Effector memory CD8-positive, alpha-beta T cell (primary cell): ENCODE measurements at places on chromosomes 7 and 10.

GRCh38 chr10:132739225-132739613 lies 46.7 kb downstream of the NKX6-2 start:
- DNase-seq = no peak

GRCh38 chr7:111031916-111032315 lies 59.0 kb upstream of the LRRN3 start:
- no peak for DNase-seq

GRCh38 chr7:116365797-116366196 lies 133.7 kb upstream of the CAV2 start:
- DNase-seq = no peak

DNA sequence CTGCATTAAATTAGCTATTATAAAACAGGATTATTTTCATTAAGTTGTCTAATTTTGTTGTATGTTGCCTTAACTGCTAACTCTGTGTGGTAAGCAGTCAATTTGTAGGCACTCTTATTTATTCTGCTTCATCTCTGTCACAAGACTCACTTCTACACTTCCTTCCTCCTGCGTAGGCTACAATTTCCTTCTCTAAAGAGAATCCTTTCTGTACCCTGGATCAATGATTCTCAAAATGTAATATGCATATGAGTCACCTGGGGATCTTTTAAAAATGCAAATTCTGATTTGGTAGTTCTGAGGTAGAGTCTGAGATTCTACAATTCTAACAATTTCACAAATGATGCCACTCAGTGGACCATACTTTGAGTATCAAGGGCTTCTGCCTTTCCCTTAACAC lies 4.4 kb upstream of the UBE2D1 start:
- DNase-seq = no peak

- DNase-seq = no peak
These were observed 41.3 kb downstream of the WNT2 start for GRCh38 chr7:117281562-117281961.

GRCh38 chr10:107689323-107689722 lies 524.8 kb upstream of the SORCS1 start:
- DNase-seq = no peak

DNA sequence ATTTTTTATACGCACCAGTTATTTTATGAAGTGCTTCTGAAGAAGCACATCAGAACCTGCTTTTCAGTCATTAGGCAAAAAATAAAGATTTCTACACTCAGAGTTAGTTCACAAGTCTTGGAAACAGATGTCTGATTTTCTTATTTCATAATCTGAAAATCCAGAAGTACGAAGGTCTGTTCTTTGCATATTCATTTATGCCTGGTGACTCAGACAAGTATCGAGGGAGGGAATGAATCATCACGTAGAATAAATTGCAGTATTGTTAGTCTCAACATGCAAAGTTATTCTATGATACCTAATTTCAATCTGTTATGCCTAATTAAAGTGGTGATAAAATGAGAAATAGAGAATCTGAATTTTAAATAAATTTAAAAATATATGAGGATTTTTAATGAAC lies 113.6 kb upstream of the SEM1 start:
- no peak for DNase-seq

GRCh38 chr7:1919539-1920265 lies 249.6 kb downstream of the ELFN1 start:
- DNase-seq = no peak

DNA sequence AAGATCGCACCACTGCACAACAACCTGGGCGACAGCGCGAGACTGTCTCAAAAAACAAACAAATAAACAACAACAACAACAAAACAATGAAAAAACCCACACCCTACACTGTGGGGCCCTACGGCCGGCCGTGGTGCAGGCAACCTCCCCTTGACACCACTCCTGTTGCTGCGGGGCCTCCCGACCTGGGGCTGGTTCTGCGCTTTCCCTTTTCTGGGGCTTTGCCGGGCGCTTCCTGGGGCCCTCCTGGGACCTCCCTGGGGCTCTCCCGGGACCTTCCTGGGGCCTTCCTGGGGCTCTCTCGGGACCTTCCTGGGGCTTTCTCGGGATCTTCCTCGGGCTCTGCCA lies 46.6 kb downstream of the INSIG1 start:
- DNase-seq = no peak

DNA sequence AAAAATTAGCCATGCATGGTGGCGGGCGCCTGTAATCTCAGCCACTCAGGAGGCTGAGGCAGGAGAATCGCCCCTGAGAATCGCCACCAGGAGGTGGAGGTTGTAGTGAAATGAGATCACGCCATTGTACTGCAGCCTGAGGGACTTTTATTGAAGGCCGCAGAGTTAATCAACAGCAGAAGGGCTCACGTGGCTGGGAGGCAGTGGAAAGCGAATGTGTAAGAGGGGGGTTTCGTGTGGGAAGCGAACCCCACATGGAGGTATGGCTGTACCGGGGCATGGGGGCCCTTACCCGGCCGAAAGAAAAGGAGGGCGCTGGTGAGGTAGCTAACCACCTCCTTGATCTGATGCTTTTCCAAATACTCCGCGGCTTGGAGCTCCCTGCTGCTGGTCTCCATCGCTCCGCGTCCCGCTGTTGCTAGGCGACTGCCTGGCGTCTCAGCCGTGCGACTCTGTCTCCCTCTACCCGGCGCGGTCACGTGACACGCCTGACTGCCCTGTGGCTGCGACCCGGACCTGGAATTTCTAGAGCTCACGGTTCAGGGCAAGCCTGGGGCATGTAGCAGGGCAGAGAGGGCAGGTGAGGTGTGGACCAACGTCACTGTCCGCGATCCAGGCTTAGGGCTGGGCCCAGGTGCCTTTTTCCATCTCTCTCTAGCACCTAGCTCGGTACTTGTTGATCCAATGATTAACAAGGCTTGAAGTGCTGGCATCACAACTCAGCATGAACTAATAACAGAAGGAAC lies at the start of gene EFCAB10:
Gene EFCAB10 (minus strand): TSS at position 428 of the 746 bp plus-strand sequence. CDS start 30 bp downstream, at position 398.
- peak; percentile 2 for DNase-seq

DNA sequence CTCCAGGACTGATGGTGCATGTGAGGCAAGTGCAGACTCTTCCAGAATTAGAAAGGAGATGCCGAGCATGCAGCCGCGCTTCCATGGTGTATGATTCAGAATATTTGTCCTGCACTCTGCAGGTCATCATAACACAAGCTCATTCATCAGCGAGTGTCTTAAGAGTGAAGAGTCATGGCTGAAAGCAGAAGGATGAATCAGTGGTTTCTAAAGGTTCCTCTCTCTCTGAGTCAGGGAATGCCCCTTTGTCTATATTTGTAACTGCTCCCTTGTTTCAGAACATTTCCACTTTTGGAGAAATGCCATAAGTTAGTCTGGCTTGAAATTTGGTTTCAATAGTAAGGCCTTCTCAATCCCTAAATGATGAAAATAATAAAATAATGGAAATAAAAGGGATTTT lies 52.3 kb downstream of the HECW1 start:
- no peak for DNase-seq

- no peak for DNase-seq
These were observed 319.4 kb upstream of the FZD8 start for GRCh38 chr10:35961501-35961900.

GRCh38 chr10:16470747-16471146 lies 33.9 kb downstream of the PTER start:
- DNase-seq = no peak

GRCh38 chr10:123783296-123783695 lies 108.3 kb downstream of the CPXM2 start:
- no peak for DNase-seq

GRCh38 chr7:37309493-37309892 lies 139.2 kb downstream of the ELMO1 start:
- DNase-seq = no peak

DNA sequence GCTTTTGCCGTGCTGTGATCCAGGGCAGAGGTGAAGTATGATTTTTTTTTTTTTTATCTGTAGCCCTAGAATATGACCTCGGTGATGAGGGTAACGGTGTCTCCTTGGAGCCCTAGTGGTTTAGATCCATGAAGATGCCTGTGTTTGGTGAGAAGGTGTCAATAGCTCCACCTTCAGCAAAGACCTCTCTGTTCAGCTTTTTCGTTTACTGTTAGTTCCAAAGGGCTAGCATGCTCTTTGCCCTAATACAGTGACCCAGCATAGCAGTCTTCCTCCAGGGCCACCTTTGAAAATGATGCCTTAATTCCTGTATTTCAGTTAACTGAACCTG lies 746 bp upstream of the MRPS16 start:
- no peak for DNase-seq

DNA sequence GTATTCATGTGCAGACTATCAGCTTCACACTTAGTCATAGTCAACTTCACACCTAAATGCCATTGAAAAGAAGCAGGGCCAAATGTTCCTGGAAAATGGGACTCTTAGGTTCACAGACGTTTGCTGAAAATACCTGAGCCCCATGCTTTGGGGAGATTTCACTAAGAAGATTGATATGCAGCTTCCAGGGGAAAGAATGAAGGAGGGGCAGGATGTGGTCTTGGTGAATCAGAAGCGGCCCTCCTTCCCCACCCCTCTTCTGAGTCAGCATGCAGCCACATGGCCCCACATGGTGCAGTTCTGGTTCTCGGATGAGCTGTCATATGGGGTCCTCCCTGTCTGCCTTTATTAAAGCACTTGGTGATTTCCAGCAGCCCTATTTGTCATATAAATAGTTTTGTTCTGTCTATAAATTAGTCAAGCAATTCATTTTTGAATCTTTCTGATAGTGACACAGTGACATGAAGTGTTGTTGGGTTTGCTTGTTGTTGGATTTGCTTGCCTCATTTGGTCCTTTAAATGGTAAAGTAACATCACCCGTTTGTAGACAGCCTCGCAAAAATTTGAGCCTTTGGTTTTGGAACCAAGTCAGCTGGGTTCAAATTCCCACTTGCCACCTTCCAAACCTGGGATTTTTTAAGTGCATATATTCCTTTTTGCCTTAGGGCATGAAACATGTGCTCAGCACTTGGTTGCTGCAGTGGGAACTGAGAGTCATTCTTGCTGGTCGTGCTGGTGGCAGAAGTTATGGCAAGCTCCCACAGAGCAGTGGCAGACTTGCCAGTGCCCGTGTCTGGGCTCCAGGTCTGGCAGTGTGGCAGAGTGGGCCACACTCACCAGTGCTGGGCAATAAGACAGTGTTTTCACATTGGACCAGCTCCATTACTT lies 68.1 kb upstream of the CDK6 start:
- DNase-seq = peak; percentile 66

- DNase-seq = no peak
These were observed 175.7 kb upstream of the AUTS2 start for GRCh38 chr7:69422574-69422985.

GRCh38 chr7:151819866-151820265 lies 57.0 kb downstream of the PRKAG2 start:
- DNase-seq = no peak

GRCh38 chr10:31623466-31623865 lies 304.4 kb downstream of the ZEB1 start:
- DNase-seq = no peak

DNA sequence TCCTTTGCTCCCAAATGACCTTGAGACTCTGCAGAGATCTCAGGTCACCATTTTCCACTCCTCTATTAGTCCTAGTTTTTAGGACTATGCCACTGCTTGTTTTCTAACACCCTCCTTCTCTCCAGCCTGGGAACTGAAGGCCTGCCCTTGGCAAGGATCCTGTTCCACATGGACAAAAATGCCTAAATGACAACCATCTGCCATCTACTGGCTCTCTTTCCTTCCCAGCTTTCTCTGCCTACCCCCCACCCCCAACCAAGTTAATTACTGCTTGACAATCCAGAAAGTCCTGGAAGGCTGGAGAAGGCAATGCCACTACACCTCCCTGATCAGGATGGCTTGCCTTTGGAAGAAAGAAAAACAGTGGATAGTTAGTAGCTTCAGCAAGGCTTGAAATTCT lies 44.8 kb upstream of the SP8 start:
- DNase-seq = no peak

- no peak for DNase-seq
These were observed 386.0 kb downstream of the HGF start for GRCh38 chr7:81383846-81384245.

- no peak for DNase-seq
These were observed 4.7 kb downstream of the ATP5MF start for GRCh38 chr7:99461221-99461620.

- no peak for DNase-seq
These were observed 370.1 kb downstream of the PRPF18 start for GRCh38 chr10:13956826-13957225.

DNA sequence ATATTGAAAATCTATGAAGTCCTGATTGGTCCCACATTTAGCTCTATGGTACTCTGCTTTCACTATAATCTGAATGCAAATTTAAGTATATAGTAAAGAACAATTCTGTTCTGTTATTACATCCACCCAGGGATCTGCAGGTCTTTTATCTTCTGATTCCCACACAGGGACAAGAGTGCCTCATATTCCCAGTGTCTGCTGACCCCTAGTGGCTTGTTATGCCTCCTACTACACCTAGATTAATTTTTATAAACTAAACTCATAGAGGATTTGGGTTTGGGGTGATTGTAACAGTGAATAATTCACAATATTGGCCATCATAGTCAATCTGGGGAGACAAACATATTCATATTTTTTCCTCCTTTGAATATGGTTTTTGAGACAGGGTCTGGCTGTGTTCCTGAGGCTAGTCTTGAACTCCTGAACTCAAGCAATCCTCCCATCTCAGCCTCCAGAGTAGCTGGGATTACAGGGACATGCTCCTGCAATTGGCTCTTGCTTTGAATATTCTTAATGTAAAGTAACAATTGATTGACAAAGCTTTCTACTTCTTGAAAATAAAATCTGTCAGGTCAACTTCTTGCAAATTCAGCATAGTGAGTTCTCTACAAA lies 282.1 kb downstream of the KCND2 start:
- DNase-seq = no peak

- DNase-seq = no peak
These were observed 69.0 kb downstream of the CREB5 start for GRCh38 chr7:28481091-28481926.

GRCh38 chr10:27713941-27714340 lies 31.7 kb downstream of the MKX start:
- no peak for DNase-seq

GRCh38 chr7:142323706-142324105 lies 65.8 kb upstream of the PRSS58 start:
- DNase-seq = peak; percentile 20

DNA sequence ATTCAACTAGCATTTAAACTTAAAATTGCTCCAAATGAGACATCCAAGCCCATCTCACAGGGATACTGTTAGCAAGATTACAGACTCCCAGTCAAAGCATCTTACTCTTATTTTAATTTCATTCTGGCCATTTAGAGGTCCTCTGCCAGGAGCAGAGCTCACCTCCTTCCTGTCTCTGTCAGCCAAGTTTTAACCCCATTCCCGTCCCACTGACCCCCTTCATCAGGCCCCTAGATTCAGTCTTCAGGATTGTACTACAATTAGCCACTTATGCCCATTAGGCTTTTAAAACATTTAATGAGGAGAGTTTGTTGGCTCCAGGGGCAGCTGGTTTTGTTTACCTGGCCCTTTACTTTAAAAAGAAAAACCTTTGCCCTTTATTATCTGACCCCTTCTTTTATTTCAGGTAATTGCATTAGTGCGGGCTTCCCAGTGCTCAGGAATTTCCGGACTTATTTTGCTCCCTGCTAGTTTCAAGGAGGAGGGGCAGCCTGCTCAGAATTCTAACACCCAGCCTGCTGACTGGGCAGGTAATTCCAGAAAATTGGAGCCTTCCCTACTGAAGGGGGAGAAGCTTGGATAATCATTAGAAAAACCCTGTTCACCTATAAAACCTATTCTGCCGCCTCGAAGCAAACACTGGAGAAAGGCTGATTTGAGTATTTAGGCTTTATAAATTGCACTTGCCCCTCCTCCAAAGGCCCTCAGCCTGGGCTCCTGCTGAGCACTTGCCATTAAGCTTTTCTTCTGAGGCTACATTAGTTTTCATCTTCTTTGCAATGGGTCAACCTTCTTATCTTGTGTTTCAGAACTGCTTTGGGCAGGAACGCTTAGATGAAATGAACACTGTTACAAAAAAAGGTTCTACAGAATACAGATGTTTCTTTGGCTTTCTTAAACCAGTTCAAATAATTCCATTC lies 200.5 kb upstream of the HPS1 start:
- no peak for DNase-seq
